Activated CD4-positive, alpha-beta T cell treated with anti-CD3 and anti-CD28 coated beads, Interleukin-2, amount 50 U/mL, for 4 hours (primary cell): ENCODE measurements at places on chromosomes 13 and 19.

GRCh38 chr13:69604698-69605097 lies 502.9 kb upstream of the ATXN8OS start:
- DNase-seq: no peak

DNA sequence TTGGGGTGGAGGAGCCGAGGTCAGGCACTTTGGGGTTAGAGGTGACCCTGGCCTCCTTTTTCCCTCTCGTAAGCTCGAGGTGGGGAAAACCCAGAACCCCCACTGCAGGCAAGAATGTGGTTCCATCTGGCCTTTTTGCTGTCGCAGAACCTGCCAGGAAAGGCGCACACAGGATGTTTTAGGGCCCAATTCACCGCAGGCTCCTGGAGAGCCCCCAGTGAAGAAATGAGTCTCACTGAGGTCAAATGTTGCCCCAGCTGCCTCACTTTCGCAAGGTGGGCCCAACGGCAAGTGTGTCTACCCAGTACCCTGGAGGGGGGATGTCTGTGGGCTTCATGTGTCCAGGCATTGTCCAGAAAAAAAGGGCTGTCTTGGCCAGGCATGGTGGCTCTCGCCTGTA lies 61.8 kb downstream of the PEX11G start:
- no peak for DNase-seq

- DNase-seq: no peak
Observed at GRCh38 chr13:25881971-25882451, 169.8 kb downstream of the SHISA2 start.

DNA sequence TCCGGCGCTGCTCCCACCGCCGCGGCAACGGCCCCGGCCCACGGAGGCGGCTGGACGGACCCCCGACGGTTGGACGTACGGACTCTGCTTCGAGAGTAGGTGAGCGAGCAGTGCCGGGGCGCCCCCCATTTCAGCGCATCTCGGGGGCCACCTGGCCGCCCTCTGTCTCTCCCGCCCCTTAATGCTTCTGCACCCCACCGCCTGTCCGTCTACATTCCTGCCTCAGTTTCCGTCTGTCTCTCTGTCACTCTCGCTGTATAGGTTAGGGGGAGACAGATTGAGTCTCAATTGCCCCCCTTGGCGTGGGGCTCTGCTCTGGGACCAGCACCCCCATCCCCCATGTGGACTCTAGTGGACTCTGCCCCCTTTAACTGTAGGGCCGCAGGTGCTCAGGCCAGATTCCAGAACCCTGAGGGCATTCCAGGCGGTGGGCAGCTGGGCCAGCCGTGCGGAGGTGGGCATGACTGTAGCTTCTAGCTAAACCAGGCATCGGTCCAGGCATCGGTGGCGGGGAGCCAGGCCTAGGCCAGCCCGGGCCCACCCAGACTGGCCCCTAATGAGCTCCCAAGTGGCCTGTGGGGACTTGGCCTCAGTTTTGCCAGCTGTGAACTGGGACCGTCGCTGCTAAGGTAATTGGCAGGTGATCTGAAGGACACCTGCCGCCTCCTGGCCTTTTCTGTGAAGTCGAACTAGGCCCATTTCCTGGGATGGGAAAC lies 373 bp downstream of the TNFAIP8L1 start:
- no peak for DNase-seq

- no peak for DNase-seq
Observed at GRCh38 chr13:101691341-101691860, 238.9 kb downstream of the ITGBL1 start.

DNA sequence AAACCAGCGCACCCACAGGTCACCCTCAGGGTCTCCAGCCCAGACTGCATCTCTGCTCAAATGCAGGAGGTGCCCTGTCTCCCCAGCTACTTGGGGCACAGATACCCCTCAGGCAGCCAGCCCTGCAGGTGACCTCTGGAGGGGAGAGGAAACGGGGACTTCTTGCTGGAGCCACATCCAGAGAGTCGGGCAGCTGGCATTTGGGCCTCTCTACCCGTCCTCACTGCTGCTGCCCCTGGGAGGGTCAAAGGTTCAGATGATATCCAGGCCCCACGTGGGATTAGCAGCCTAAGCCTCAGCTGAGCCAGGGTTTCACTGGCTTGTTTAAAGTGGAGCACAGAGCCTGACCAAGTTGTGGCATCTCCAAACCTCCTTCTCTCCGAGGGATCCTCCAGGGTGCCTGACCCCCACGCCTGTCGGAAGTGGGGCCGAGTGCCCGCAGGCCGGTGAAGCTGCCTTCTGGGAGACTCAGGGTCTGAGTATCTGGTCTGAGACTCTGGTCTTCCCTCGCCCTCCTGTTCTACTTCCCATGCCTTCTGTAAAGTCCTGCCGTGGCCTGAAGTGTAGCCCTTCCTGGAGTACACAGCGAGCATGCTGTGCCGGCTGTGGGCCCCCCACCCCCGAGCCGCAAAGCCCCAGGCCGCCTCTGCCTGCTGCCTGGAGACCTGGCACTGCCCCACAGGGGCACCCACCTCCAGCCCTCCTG lies 2.1 kb downstream of the RASA3 start:
- no peak for DNase-seq

DNA sequence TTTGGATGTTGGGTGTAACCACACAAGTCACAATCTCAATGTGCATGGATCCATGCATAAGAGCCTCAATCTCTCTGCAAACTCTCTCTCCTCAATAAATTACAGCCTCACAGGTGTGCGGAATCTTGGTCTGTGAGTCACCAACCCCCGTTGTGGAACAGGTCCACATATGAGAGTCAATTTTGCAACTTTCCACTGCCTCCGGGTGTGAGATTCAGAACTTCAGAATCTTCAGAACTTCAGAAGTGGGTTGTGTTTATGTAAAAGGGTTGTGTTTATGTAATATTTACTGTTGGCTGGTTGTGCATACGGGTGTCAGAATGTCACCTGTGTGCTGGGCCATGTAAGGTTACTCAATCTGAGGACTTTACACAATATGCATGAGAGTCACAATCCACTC lies 46.3 kb upstream of the ZNF728 start:
- no peak for DNase-seq

- no peak for DNase-seq
Observed at GRCh38 chr19:1073063-1073955, 6.3 kb downstream of the ARHGAP45 start.

DNA sequence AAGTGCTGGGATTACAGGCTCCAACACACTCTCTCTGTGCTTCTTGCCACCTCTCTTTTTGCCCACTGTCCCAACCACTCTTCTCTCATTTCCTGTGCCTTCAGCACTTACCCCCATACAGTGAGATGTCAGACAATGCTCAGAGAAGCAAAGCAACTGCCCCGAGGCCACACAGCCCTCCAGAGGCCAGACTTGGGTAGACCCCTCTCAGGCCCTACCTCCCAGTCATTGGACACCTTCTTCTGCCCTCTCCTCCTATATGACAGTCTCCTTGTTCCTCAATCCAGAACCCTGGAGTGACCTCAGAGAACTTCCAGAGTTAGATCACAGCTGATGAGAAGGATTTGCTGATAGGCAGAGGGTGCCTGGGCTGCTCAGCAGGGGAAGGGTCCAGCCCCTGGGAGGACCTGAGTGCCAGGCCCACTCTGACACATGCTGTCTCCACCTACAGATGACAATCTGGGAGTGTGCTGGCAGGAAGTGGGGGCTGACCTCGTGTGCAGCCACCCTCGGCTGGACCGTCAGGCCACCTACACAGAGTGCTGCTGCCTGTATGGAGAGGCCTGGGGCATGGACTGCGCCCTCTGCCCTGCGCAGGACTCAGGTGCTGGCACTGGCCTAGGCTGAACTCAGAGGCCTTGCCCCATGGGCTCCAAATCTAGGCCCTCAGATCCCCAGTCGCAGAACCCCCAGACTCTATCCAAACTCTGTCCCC lies 24.4 kb downstream of the LTBP4 start:
- DNase-seq: no peak

DNA sequence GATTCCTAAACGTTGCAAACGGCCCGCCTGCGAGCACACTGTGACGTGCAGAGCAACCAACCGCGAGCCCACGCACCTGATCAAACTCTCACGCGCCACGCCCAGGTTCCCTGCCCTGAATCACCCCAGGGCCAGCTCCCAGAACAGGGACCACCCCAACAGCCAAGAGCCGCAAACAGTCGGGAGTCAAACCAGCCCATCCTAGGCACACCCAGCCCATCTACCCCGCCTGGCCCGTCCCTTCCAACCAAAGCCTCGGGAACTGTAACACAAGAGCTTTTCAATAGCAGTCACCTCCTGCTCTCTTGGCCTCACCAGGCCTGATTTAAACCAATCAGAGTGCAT lies 8.9 kb downstream of the PIP5K1C start:
- DNase-seq: no peak

GRCh38 chr19:42129399-42130253 lies 2.6 kb downstream of the POU2F2 start:
- DNase-seq: no peak

DNA sequence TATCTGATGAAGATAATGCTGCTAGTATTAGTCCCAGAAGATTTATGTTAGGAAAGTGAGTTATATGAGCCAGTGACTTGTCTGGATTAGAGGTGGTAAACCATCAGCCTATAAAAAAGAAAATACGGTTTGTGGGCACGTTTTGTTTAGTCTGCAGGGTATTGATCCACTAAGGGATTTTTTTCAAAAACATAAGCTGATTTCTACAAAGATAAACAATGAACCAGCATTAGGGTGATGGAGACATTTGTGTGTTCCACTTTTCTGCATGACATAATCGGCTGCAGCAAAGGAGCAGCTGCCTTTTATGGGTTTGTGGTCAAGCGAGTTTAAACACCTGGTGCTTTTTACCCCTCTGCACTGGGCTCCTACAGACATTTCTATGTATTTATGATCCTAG lies 836.4 kb upstream of the GPC6 start:
- no peak for DNase-seq

- DNase-seq: no peak
Observed at GRCh38 chr13:36366031-36366430, 19.8 kb upstream of the SPART start.

- DNase-seq: no peak
Observed at GRCh38 chr13:71602344-71602743, 264.7 kb downstream of the DACH1 start.

GRCh38 chr13:77916488-77916887 lies 2.1 kb downstream of the EDNRB start:
- no peak for DNase-seq

DNA sequence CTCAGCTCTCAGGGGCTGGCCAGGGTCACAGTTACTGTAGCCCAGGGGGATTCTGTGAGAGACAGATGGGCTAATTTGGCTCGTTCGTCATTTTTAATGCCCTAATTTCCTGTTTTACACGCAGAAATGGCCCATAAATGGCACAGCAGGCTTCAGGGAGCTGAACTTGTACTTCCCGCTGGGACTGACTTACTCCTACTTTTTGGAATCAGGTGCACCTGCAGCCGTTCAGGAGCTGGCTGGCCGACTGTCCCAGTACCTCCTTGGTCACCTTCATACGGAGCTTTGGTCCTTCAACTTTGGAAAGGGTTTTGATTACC lies 62.4 kb upstream of the URI1 start:
- DNase-seq: no peak

GRCh38 chr13:112905086-112905485 lies 63.9 kb upstream of the MCF2L start:
- DNase-seq: no peak

- DNase-seq: no peak
Observed at GRCh38 chr19:2770055-2771013, 12.7 kb downstream of the SGTA start.

GRCh38 chr13:21069561-21070004 lies 8.2 kb upstream of the LATS2 start:
- no peak for DNase-seq

GRCh38 chr13:97261254-97262005 lies 39.3 kb downstream of the MBNL2 start:
- peak; percentile 6 for DNase-seq

DNA sequence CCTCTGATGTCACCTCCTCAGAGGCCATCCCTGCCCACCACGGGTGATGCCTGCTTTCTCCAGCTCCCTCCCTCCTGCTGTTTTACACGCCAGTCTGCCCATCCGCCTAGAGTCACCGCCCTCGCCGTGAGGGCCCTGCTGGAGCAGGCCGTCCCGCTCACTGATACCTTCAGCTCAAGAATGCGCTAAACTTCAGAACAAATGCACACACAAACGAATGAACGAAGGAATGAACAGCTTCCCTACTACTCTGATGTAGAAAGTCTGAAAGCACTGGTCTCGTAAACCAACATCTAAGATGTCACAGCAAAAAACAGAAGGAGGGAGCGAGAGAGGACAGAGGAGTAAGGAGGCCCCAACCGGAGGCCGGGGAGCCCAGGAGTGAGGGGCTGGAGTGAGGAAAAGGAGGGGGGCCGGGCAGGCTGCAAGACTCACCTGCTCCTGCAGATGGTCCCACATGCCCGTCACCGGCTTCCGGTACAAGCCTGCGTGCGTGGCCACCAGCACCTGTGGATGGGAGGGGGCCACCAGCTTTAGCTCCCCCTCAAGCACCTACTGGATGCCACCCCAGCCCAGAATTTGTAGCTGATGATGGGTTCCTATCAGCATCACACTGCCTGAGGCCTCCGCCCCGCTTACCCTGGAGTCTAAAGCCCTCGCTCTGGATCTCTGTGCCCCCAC lies 4.0 kb downstream of the PNKP start:
- no peak for DNase-seq
